WERI-Rb-1 (cell line): ENCODE measurements at places on chromosomes 7 and 10.

- DNase-seq = no peak
Measured at GRCh38 chr7:4054158-4054557, 627.9 kb upstream of the FOXK1 start.

GRCh38 chr7:55548295-55548731 is 24.0 kb downstream of the VOPP1 start:
- no peak for DNase-seq

- DNase-seq = no peak
Measured at GRCh38 chr7:16739863-16740622, 13.5 kb upstream of the TSPAN13 start.

- DNase-seq = peak; percentile 77
Measured at GRCh38 chr10:79102498-79102874, 33.7 kb downstream of the ZMIZ1 start.

GRCh38 chr7:158948376-158948775 is 92.0 kb downstream of the DYNC2I1 start:
- DNase-seq = no peak

DNA sequence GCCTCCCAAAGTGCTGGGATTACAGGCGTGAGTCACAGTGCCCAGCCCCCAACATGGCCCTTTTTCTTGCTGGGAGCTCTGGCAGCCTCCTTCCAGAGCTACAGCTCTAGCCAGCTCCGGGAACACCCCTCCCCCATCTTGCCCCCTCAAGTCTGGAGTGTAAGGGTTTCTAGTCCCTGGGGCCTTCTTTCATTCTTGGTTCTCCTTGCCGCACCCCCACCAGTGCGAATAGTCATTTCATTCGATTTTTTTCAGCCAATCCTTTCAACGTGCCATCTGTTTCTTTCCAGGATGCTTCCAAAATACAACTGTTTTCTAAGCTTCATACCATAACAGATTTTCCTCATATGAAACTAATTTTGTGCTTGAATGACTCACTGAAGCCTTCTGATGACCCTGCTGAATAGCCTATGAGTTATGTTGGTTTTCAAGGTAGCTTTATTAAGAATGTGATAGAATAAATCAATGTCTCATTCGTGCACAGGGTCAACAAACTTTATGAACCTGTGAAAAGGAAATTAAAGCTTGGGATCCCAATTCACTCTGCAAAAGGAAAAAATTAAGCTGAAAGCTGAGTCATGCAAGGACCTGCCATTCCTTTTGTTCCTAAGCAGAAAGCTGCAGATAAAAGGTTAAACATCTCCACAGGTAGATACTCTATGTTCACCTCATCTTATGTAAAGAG is 38.6 kb downstream of the CDC14C start:
- DNase-seq = no peak

DNA sequence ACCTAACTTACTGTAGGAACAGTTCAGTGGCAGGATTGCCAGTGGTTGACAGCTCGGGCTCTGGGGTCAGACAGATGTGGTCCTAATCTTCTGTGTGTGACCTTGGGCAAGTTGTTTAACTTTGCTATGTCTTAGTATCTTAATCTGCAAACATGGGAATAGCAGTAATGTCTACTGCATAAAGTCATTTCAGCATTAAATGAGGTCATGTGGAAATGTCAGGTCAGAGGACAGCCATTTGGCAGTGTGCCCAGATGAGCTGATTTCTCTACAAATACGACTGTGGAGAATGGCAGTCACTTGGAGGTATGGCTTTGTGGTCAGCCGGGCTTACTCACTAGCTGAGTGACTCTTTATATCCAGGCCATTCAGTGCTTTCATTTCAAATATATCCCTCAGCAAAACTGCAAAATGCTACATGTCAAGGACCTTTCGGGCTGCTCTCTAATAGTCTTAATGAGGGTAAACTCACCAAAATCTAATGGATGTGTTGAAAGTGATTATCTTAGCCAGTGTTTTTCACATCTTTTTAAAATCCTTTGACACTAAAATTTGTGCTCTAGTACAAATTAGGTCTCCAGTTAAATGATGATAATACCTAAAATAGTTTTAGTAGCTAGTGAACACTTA is 171.4 kb downstream of the ST7 start:
- DNase-seq = no peak

DNA sequence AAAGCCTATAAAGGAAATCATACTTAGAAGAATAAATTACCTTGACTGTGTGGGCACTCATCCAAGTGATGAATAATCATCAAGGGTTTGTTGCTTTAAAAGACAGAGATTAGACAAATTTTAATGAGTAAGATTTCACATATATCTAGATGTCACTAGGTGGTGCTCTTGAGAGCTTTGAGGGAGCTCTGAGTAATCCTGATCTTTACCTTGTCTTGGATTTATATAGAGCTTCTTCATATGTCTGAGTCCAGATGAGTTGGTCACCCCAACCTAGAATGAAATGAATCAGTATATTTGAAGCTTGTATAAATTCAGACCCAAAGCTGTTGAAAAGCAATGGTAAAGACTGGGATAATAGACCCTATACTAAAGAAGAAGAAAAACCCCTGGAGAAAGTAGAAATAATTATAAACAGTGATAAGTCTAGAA is 3.7 kb downstream of the AGR2 start:
- DNase-seq = no peak

DNA sequence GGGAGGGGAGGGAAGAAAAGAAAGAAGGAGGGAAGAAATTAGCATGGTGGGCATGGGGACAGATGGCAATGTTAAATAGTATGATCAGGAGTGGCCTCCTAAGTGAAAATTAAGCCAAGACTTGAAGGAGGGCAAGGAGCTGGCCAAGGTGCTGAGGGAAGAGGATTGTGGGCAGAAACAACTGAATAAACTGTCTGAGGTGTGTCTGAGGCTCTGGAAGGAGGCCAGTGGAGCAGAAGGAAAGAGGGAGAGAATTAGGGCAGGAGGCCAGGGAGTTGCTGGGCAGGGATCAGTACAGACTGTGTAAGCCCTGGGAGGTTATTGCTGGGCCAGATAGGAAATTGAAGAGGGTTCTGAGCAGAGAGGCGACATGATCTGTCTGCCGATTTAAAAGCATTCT is 40.6 kb upstream of the VKORC1L1 start:
- no peak for DNase-seq

DNA sequence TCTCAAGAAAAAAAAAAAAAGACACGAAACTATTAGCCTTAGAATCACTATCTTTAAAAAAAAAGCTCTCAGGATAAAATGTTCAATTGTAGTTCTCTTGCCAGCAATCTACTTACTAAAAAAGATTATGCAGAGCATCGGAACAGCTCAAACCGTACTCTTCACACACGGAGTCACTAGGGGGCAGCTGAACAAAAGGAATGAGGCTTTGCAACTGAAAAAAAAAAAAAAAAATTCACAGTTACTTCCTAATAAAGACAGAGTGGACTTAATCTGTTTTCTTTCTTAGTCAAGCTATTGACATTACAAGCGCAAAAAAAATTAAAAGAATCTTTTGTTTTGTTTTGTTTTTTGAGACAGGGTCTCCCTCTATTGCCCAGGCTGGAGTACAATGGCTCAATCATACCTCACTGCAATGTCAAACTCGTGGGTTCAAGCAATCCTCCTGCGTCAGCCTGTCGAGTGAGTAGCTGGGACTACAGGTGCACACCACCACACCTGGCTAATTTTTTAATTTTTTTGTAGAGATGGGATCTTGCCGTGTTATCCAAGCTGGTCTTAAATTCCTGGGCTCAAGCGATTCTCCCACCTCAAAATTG is 11.5 kb downstream of the PMS2 start:
- peak; percentile 56 for DNase-seq
